Effector memory CD8-positive, alpha-beta T cell (primary cell): ENCODE measurements at places on chromosomes 1 and 21.

DNA sequence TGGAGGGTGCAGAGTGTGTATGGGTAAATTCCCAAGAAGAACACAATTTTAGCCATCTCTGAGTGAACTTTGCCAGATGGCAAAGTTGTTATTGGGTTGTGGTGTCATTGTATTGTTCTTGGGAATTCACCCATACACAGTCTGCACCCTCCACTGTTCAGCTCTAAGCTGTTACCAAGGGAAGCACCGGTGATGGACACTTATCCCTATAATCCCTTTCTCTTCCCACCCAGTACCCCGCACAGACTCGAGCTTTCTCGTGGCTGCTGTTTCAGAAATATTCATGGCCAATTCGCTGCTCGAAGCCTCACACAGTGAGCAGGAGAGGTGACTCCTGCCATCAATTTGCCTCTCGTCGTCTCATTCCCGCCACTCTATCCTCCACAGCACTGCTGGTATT lies 95.7 kb upstream of the PALMD start:
- DNase-seq = no peak

- no peak for DNase-seq
These were observed 22.0 kb downstream of the PANK4 start for GRCh38 chr1:2504225-2504948.

GRCh38 chr1:115237507-115237906 lies 100.5 kb downstream of the NGF start:
- no peak for DNase-seq

DNA sequence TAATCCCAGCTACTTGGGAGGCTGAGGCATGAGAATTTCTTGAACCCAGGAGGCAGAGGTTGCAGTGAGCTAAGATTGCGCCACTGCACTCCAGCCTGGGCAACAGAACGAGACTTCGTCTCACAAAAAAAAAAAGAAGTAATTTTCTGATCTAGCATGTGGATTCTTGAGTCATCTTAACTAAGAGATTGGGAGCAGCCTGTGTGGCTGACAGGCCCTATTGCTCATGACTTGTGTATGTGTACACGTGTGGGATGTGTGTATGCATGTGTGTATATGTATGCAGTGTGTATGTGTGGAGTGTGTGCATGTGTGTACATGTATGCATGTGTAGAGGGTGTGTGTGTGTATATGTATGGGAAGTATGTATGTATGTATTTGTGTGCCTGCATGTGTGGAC lies 29.5 kb downstream of the DOP1B start:
- no peak for DNase-seq

- no peak for DNase-seq
These were observed 2.3 kb downstream of the DHX9 start for GRCh38 chr1:182841368-182841988.

DNA sequence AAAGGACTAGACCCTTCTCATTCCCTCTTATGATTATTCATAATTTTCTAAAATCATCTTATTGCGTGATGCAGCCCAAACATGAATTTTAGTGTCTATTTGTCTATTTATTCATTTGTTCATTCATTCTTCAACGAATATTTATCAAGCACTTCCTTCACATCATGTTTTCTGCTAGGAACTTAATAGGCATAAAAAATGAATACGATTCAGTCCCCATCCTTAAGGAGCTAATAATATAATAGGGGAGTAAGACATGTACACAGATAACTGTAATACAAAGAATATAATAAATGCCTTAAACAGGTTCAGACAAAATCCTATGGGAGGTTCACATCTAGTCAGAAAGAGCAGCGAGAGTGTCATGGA lies 20.2 kb downstream of the BCL9 start:
- DNase-seq = no peak

DNA sequence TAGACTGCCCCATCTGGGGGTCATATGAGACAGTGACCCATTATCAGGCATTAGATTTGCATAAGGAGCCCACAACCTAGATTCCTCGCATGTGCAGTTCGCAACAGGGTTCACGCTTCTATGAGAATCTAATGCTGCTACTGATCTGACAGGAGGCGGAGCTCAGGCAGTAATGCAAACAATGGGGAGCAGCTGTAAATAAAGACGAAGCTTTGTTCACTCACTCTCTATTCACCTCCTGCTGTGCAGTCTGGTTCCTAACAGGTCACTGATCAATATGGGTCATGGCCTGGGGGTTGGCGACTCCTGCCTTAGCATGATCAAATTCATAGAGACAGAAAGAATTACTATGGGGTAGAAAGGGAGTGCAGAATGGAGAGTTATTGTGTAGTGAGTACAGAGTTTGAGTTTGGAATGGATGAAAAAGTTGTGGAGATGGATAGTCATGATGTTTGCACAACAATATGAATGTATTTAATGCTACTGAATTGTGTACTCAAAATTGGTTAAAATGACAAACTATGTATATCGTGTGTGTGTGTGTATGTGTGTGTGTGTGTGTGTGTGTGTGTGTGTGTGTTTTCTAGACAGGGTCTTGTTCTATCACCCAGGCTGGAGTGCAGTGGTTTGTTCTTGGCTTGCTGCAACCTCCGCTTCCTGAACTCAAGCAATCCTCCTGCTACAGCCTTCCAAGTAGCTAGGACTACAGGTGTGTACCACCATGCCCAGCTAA lies 42.2 kb downstream of the BTF3L4 start:
- no peak for DNase-seq
